CD4-positive, alpha-beta T cell treated with Interleukin-15 for 4 hours (primary cell): ENCODE measurements at places on chromosomes 5 and 9.

DNA sequence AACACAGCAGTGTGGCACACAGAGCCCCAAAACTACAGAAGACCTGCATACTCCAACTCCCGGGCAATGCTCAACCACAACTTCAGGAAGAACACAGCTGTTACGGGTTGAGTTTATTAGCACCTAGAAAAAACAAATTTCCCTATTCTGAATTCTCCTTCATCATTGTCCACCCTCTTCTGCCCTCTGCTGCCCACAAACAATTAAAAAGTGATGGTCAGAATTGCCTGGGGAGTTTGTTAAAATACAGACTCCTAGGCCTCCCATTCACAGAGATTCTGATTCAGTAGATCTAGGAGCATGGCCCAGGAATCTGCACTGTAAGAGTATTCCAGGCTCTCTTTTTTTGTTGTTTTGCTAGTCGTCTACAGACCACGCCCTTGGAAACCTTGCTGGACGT is 310.6 kb downstream of the NDUFS4 start:
- no peak for DNase-seq

DNA sequence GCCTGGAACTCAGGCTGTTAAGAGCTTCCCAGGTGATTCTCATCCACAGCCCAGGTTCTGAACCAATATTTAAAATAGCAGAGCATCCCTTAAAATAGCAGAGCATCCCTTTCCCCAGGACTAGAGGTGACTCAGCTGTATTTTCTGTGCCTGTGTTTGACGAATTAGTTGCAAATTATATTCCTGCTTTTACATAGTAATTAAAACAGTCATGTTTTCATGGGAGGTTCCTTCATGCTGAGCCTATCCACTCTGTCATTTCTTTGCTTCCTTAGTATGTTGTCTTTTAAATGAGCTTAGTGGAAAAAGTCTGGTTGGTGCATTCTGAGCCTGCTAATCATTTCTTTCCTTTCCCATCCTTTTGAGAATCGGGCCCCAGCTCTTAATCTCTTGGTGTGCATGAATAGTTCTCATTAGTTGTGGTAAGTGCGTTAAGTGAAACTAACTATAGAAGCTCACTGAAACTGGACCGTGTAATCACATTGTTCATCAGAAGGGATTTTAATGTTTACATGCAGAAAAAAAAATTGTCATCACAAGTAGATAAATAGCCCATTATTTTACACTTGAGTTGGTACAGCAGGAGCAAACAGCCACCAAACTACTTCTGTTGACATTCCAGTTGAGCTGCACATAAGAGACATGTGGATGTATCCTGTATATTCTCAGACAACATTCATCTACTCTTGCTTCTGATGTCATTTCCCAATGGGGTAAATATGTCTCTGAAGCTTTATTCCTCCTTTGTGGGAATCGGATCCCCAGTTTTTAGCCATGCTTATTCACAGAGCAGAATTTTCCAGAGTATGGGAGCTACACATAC is 596.9 kb upstream of the WWC1 start:
- DNase-seq: no peak

DNA sequence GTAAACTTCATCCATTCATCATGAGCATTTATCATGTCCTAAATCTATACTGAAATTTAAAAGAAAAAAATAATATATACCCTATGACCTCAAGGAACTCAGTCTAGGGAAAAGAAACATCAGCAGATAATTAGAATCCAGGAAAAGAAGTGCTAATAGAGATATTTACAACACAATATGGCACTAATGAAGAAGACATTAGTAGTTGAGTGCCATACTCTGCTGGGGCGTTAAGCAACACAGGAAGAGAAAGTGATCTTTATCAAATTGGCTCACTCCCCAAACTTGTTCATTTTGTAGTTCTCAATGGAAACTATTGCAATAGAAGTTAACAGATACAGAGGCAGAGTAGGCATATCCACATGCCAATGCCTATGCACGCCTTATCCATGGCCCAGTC is 27.5 kb downstream of the GABRA6 start:
- no peak for DNase-seq

GRCh38 chr5:56011835-56012234 is 17.1 kb upstream of the IL6ST start:
- no peak for DNase-seq

GRCh38 chr5:150176745-150177477 is 10.3 kb downstream of the CDX1 start:
- no peak for DNase-seq

DNA sequence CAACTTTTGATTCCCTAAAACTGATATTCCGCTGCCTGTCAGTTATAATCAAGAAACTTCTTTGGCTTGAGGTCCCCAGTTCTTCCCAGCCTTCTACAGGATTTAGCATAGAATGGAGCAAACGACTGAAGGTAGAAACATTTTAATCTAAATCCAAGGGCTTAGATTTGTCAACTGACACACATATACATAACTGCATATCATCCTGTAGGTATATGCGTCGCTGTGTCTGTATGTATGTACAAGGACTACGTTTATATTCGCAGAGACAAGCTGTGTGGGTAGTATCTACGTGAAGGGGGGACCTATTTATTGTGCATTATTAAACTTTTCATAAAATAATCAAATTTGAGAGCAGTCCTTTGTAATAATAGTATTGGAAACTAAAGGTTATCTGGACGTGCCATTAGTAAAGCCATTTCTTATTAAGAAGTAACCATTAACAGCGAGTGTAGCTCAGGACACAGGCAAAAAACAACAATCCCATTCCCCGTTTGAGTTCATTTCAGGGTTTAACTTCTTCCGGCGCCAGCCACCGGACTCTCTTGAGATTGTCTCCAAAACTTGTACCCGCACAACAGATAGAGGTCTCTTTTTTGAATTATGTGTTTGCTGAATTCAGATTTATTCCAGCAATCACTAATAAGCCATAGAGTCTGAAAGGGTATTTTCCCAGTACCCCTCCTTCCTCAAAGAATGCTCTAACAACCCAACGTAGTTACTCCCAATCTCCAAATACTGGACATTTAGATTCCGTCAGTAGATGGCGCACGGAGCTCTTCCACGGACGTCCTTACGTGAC is 2.1 kb upstream of the MLLT3 start:
- DNase-seq: peak; percentile 56

DNA sequence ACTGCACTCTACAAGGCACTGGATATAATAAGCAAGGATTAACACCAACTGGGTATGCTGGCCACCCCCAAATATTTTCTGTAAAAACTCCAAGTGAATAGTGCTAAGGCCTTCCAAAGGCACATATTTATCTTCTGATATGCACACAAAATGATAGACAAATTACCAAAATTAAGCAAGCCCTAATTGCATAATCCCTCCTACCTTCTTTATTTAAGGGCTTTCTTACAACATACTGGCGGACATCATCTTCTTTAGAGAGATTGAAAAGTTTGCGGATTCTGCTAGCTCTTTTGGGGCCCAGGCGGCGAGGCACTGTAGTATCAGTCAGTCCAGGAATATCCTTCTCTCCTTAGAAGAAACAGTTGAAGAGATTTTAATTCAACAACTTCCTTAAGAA is 1.9 kb downstream of the RPS6 start:
- no peak for DNase-seq

DNA sequence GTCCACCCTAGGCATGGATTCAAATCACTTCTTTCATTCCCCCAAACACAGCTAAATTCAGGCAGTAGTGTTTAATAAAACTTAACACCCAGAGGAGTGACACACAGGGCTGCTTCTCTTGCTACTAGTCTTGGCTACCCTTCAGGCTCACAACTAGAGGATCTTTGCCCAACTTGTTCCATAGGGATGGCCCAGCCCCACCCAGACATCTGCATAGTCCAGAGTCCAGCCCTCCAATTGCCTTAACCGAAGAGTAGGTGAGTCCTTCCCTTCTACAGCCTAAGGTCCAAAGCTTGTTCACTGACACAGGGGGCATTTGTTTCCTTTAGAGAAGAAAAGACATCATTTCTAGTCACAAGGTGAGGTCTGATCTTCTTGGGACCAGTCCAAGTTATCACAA is 15.2 kb upstream of the RXFP3 start:
- no peak for DNase-seq

DNA sequence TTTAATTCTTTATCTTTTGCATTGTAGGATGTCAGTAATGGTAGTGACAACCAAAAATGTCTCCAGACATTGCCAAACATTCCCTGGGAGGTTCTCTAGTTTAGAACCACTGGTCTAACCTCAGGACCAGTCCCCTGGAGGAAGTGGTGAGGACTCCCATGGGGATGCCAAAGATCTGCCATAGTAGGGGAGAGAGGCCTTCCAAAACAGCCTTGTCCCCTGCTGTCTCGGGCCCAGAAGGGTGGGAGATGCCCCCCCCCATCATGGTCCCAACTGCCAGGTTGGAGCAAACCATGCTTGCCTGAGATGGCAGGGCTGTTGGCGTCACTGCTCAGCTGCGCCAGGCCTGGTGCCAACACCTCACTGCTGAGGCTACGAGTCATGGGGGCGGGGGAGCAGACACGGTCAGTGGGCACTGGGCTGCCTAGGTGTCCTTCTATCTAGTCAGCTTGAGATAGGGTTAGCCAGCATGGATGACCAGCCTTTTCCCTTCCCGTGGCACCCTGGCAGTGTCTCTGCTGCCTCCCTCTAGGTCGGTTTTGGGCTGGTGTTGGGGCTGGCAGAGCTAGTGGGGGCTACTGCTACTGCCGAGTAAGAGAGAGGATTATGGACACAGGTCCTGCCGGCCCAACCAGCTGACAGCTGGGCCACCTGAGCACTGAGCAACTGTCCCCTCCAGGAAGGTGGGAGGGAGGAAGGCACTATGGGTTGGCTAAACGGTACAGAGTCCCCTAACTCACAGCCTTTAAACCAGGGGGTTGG is 8.3 kb upstream of the CXXC5 start:
- no peak for DNase-seq

GRCh38 chr5:74094096-74094781 is 468.2 kb downstream of the ARHGEF28 start:
- no peak for DNase-seq

DNA sequence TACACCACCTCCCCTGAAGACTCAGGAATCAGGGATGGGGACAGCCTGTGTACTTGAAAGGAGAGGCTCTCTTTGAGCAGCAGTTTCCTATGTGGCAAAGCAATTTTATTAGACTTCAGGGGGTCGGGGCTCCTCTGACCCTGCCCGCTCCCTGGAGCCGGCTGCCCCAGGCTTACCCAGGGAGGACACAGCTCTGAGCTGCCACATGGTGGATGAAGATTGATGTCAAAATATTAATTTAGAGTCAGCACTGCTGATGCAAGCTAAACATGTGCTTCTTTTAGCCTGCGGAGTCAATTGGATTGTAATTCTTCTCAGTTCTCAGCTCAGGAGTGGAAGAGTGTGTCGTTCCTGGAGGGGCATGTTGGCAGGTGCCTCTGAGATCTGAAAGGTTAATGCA is 606.1 kb downstream of the KIF4B start:
- no peak for DNase-seq
